Ovary (tissue), 10 donors: ENCODE measurements at places on chromosomes 3 and 15. TPM values are rescaled to one million over a fixed set of nuclear protein-coding genes. Genes with fewer than 3 reads are reported as not detected.

Gene GOLGA6B
- 0.15 TPM for total RNA-seq

DNA sequence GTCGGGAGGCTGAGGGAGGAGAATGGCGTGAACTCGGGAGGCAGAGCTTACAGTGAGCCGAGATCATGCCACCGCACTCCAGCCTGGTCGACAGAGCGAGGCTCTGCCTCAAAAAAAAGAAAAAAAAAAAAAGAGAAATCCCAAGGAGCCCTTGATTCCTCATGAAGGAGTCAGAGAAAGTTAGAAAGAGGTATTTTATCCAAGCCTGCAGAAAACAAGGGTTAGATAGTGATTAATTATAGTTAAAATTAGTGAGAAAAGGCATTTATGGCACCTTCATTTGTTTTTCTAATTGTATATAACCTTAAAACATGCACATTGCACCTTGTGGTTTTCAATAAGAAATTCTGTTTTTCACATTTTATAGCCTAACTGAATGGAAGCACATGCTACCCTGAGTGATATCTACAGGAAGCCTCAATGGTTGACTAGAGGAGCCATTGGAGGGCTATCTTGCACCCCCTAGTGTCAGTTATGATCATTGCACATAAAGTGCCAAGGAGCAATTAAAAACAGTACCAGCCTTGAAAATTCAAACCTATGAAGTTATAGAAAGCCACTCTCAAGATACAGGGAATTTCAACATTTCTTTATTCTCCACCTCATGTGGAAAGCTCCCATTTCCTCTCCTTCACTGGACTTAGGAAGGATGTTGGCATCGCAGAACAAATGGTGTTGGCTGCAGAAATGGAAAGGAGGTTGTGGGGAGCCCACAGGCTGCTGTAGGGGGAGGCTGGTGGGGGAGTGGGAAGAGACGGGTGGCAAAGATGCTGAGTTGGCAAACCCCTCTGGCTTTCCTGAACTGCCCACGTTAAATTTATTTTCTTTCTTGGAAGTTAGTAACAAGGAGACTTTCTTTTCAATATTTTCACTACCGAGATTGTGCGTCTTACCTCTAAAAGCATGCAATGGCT lies 48.5 kb downstream of the ITGA11 start:
- DNase-seq: peak; percentile 5

Gene ZNF502
- 10.7 TPM for total RNA-seq

DNA sequence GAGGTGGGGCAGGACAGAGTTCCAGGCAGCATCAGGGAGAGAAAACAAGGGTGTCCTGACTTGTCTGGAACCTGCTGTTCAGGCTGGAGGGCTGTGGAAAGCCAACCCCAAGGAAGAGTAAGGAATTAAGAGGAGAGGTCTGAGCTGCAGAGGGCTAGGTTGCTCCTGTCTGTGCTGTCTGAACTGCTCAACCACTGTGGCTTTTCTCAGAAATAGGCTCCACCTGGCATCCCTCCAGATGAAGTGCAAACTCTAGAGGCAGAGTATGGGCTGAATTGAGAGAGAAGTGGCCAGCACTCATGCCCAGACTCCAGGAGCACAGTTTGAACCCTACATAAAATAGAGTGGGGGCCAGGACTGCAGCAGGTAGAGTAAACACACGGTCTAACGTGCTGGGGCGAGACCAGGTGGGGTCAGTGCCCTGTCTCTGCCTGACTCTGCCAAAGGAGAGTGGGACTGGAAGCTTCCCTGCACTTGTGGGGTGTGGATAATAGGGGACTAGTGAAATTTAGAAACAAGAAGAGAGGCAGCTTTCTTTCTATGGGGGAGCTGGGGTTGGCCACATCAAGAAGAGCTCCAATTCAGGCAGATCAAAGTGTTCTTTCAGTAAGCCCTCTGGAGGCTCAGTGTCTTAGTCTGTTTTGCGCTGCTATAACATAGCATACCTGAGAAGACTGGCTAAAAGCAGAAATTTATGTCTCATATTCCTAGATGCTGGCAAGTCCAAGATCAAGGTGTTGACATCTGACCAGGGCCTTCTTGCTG lies 28.0 kb upstream of the MNS1 start:
- no peak for DNase-seq

Gene MOBP
- 0.23 TPM for total RNA-seq

Gene ACKR4
- total RNA-seq: 0.28 TPM

DNA sequence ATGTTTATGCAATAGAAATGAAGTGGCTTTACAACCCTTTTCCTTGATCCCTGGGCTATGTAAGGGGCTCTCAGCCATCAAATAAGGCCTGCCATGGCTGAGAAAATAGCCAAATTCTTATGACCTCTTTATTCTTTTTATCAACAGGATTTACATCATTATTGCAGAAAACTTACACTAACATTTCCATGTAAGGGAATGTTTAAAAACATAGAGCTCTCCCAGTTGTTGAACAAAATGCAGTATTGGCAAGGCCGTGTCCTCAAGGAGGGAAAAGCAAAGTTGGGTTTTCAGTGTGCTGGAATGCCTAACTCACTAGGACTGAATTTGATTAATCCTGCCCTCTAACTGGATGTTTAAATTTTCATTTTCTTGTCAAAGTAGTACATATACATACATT lies 22.3 kb downstream of the NR2C2 start:
- DNase-seq: no peak

Gene CCDC13
- total RNA-seq: 1.4 TPM

DNA sequence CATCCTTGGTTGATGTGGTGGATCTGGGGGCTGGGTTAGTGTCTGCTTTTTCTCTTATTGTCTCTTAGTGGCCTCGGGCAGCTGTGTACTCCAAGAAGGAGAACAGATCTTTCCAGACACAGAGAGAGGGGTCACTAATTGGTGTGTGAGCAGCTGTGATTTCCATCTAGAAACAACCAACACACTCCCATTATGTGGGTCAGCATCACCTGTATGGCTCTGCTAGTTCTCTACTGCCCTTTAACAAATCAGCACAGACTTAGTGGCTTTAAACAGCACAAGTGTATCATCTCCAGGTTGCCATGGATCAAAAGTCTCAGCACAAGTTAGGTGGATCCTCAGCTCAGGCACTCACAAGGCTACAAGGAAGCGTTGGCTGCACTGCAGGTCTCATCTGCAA lies 156.8 kb downstream of the LRTM1 start:
- no peak for DNase-seq

DNA sequence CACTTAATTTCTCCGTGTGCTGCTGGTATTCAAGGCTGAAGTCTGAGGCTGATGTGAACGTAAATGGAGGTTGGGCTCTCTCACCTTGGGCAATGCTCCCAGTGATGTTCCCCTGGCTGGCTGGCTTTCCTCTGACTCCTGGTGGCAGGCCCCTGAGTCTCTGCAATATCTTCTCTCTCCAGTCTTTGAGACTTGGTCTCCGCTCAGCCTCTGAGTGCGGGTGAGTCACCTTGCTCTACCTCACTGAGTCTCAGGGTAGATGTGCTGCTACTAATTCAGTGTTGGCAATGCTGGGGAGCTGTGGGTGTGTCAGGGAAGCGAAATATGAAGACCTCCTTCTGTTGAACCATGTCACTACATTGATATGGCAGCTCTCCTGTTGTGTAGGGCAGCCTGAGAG lies 31.3 kb upstream of the TRIM59 start:
- DNase-seq: no peak

Gene CHRNA5
- 0.42 TPM for total RNA-seq

Gene RLBP1
- not detected for total RNA-seq

GRCh38 chr3:142963516-142964448 lies at the start of gene PAQR9:
Gene PAQR9 (minus strand): TSS chr3:142963674. CDS start chr3:142963336, 338 bp downstream.
- no peak for DNase-seq

DNA sequence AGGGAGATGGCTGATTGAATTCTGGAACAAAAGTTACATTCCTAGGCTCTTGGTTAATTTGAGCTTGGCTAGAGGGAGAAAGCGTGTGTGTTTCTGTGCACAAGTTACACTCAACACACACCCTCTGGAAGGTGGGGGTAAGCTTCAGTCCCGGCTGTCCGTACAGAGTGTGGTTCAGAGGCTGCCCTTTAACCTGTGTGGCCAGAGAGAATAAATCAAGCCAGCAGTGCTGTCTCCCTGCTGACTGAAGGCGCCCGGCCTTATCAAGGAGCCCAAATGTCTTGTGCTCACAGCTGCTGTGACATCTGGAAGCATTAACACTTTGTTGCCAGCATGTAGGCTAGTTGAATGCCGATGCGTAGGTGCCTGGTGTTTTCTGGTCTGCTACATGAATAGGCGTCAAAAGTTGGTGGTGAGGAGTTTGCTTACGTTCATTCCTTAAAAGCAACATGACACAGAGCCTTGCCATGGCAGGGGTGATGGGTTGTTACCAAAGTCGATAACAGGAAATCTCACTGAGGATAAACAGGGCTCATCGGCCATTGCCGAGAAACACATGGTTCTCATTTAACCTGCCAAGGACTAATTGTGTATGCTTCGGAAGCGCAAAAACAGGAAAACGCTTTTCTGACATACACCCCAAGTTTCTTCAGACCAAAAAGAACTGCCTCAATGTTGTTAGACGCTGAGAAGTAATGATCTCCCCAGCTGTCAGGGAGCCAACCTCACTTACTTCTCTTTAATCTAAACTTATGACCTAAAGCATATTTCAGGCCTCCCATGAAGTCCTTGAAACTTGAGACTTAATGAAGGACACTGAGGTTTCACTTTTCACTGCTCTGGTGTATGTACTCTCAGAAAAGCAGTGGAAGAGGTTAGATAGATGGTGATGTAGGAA lies 95.8 kb upstream of the CTDSPL start:
- DNase-seq: peak; percentile 64

GRCh38 chr3:142904639-142905436 lies 16.0 kb upstream of the PCOLCE2 start:
- DNase-seq: no peak

Gene TNNC1
- total RNA-seq: 0.31 TPM

DNA sequence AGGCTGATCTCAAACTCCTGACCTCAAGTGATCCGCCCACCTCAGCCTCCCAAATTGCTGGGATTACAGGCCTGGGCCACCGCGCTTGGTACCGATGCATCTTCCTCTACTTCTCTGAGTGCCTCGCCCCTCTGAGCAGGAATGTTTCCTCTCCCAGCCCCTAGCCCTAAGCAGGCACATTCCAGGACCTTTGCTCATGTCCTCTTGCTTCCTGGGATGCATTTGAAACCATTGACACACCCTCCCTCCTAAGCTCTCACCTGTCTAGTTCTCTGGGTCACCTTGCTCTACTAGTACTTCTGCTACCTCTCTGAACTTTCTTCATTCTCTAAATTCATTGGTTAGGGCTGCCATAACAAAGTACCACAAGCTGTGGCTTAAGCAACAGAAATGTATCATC lies 17.9 kb upstream of the UACA start:
- no peak for DNase-seq

DNA sequence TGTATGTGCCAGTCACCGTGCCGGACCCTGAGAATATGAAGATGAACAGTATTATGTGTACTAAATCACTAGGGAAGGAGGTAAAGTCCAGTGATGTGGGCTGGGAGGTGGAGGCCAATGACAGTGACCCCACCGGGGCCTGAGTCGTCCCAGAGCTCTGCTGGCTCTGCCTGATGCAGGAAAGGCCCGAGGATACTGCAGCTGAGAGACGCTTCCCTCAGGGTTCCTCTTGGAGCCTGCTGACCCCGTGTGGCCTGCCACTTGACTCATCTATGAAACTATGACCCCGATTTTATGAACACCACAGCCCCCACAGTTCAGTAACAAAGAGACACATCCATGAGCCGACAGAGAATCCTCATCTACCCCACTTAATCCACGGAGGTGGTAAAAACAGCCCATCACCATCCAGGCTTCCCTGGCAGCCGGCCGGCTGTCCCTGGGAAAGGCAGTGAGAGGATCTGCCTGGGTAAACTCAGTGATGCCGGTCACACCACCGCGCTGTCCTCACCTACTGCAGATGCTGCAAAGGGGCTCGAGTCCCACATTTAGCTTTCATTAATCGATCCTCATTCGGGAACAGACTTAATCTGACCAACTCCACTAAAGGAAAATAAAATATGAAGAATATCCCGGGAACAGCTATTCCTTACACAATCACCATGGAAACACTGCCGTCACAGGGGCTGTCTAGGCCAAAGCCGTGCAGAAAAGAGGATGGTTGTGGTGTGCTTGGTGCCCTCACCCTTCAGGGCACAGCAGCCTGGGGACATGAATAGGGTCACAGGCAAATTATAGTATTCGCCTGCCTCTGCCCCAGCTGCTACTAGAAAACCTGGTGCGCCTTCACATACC lies 82.9 kb downstream of the ARRDC4 start:
- no peak for DNase-seq

Gene CA12
- 3.6 TPM for total RNA-seq

Gene CFAP100
- total RNA-seq: 2.8 TPM

- DNase-seq: no peak
These were observed 4.9 kb upstream of the CHSY1 start for GRCh38 chr15:101256757-101257156.

Gene PODXL2
- 6.8 TPM for total RNA-seq
